ENCODE measurements at places on chromosomes 1 and 21. TPM values are rescaled to one million over a fixed set of nuclear protein-coding genes. Genes with fewer than 3 reads are reported as not detected.

DNA sequence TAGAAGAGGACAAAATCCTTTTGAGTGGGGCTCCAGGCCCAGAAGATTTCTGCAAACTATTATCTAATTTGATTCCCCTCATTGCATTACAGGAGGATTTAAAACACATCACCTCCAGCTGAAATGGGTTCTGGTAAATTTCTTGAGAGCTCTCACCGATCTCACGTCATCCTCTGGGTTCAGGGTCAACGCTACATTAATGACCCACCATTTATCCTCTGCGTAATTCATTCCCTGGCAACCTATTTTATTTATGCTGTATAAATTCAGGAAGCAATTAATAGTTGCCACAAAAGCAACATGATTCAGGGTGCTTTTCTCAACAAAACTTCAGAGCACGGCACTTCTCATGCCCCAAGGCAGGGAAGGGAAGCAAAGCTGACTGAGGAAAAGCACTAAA lies 38.9 kb downstream of the LMX1A start:
- no peak for DNase-seq

DNA sequence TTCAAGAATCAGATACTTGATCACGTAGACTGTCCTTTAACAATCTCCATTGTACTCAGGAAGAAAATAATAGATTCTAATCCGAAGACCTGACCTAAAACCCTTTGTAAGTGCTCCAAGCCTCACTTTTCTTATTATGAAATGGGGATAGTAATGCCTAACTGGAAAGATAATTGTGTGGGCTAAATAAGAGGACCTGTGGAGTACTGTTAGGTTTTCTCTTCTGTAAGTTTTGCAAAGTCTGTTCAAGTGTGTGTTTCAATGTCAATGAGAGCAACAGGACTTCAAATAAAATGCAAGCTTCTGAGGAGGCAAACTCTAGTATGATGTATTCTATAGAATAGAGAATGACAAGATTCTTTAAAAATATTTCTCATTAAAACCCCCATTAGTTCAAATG lies 348.6 kb downstream of the USP25 start:
- DNase-seq: no peak

DNA sequence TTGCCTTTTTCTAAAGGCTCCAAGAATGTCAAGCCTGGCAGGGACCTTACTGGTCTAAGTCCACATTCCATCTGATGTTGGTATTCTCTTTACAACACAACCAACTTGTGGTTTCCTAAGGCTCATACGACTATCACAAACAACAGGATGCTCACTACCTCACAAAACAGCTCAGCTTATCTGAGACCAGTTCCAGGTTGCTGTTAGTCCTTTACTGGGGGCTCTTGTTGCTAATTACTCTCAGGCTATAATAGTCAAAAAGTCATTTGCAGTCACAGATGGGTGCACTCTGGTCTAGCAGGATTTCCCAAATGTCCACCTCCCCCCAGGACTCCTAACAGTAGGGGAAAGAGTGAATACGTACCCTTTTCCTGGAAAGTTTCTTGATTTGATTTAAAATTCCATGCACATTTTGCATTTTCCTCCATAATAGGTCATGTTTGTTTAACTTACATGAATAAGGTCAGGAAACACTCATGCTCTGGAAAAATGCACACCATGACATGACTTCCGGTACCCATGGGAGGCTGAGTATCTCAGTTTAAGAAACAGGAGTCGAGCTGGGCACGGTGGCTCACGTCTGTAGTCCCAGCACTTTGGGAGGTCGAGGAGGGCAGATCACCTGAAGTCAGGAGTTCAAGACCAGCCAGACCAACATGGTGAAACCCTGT lies 16.0 kb downstream of the LCK start:
- no peak for DNase-seq

DNA sequence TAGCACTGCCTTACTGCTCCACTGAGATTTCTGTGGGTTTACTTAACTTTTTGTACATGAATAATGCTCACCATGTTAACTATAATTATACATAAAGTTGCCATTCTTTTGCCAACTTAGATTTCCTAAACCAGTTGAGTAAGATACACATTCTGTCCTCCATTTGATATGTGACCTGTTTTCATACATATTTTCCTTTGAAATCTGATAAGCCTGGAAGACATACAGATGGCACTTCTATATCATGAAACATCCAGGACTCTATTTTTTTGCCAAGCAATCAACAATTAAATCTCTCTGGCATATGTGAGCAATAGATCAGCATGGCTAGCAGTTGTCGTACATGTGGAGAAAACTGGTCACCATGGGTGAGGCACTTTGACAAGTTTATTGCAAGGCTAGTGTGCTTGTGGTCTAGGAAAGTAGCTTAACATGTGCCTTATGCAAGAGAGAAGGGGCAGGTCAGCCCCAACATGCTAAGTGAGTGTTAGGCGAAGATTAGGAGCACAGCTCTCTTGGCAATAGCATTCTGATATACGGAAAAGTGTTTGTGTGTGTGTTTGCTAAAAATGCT lies 14.2 kb downstream of the PRRX1 start:
- no peak for DNase-seq

GRCh38 chr21:27582948-27583430 lies 616.1 kb upstream of the ADAMTS5 start:
- DNase-seq: no peak

- DNase-seq: no peak
These were observed 79.7 kb downstream of the NGF start for GRCh38 chr1:115258302-115258866.

DNA sequence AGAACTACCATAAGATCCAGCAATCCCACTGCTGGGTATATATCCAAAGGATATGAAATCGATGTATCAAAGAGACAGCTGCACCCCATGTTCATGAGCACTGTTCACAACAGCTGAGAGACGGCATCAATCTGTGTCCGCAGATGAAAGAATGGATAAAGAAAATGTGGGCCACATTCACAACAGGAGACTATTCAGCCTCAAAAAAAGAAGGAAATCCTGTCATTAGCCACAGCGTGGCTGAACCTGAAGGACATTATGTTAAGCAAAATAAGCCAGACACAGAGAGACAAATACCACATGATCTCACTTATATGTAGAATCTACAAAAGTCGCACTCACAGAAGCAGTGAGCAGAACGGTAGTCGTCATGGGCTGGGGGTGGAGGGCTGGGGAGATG lies 99.2 kb upstream of the IFFO2 start:
- DNase-seq: no peak

DNA sequence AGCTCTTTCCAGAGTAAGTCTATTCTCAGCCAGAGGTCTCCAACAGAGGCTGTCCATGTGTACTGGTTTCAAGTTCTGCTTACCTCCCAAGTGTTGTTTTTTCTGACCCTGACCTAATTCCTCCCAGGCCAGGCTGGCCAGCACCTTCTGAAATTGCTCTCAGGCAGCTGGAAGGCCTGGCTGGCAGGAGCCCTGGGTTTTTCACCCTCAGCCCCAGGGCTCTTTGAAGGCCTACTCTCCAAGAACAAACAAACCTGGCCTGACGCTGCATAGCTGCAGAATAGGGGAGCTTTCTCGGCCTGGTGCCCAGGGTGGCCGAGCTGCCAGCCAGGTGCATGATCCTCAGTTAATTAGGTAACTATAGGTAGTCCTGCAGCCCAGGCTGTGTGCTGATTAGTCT lies 147.5 kb downstream of the CACNA1E start:
- no peak for DNase-seq

- no peak for DNase-seq
These were observed 46.0 kb downstream of the KCNJ6 start for GRCh38 chr21:37870221-37870620.

- DNase-seq: no peak
These were observed 346.1 kb downstream of the SIPA1L2 start for GRCh38 chr1:232283864-232284263.

GRCh38 chr1:168420177-168420576 lies 123.6 kb downstream of the XCL2 start:
- DNase-seq: no peak

DNA sequence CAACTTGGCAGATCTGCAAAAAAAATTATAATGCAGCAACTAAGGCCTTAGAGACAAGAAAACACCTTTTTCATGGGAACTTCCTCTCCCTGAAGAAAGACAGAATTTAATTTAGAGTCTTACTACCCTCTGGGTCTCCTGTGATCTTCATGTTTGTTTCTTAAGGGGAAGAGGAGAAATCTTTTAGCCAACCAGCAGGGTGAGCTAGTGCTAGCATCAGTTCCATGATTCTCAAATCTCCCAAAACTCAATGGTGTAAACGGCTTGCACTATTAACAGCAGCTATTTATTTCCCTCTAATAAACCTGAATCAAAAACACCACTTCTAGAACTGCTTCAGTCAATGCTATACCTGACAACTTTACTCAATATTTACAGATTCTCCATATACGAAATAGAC lies 3.8 kb downstream of the ZNF644 start:
- no peak for DNase-seq

DNA sequence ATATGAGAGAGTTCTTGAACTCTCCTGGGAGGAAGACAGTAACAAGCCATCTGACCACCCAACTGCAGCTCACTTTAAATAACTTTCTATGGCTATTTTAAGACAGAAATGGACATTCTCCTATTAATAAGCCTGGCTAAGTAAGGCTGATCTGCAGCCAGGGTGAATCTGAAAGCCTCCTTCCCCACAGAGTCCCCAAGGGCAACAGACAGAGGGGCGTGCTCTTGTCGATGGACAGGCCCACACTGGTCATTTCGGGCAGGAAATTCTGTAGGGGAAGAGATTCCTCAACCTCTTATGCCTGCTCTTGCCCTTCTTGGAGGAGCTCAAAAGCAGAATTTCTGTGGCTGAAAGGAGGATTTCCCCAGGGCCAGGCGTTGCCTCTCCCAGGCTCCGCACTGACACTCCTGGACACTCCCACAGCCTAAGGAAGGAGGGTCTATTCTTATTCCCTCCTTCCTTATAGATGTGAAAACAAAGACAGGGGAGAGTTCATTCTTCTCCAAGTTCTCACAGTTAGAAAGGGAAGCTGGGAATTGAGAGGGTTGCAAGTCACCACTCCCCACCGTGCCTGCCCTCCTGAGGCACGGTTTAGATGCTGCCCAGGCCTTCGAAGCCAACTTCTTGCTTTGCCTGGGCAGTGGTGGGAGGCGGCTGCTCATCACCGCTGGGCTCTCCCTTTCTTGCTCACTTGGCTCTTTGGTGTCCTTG lies 17.9 kb upstream of the KANK4 start:
- peak; percentile 20 for DNase-seq

DNA sequence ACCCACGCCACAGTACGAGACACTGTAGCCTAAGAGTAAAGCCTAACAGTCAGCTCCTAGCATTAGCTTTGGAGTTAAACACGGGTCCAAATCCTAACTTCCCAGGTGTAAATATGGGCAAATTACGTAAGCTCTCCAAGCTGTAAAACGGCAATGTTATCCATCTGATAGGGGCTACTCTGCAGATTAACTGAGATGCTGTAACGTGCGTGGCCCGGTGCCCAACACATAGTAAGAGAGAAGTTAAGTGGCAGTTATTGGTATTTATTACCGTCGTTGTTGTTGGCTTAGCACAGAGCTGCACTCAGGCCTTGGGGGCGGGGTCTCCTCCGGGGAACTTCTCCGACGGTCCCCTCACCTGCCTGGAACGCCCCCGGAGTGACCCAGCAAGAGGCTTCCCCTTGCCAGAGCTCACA lies 457 bp downstream of the TRAPPC3 start:
- DNase-seq: no peak

DNA sequence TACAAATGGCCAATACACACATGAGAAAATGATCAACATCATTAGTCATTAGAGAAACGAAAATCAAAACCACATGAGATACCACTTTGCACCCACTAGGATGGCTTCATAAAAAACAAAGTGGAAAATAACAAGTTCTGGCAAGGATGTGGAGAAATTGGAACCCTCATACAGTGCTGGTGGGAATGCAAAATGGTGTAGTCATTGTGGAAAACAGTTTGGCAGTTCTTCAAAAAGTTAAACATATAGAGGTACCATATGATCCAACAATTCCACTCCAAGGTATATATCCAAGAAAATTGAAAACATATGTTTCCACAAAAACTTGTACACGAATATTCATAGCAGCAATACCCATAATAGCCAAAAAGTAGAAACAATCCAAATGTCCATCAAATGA lies 231.6 kb upstream of the CSF3R start:
- no peak for DNase-seq

- no peak for DNase-seq
These were observed 79.6 kb upstream of the GCLM start for GRCh38 chr1:93988634-93989350.

Gene ZSWIM5
- total RNA-seq: 5.8 TPM

Gene PLOD1
- 73.5 TPM for total RNA-seq

Gene CD48
- total RNA-seq: not detected

Gene AGMAT
- total RNA-seq: 0.86 TPM

Gene BRDT
- total RNA-seq: not detected

Measured in neural progenitor cell (in vitro differentiated cells).